ENCODE measurements at places on chromosomes 4 and X.

DNA sequence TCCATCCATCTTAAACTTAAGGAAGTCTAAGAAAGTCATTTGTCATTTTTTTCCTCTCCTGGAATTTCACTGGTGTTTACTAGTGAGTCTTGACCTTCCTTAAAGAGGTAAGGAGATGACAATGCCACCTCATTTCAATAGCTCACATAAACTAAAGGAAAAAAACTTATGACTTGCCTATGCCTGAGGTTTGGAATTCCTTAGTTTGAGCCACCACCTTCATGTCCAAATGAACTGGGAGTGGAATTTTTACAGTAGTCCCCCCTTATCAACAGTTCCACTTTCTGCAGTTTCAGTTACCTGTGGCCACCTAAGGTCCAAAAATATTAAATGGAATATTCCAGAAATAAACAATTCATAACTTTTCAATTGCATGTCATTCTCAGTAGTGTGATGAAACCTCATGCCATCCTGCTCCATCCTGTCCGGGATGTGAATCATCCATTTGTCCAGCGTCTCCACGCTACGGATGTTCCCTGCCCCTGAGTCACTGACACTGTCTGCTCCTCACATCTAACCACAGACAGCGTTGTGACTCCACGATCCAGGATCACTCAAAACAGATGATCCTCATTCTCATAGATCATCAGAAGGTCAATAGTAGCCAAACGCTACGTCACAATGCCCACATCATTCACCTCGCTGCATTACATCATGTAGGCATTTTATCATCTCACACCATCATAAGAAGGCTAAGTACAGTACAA lies 177.4 kb downstream of the SH3KBP1 start:
- no peak for DNase-seq

- no peak for DNase-seq
Measured at GRCh38 chrX:96386981-96387380, 297.7 kb upstream of the DIAPH2 start.

DNA sequence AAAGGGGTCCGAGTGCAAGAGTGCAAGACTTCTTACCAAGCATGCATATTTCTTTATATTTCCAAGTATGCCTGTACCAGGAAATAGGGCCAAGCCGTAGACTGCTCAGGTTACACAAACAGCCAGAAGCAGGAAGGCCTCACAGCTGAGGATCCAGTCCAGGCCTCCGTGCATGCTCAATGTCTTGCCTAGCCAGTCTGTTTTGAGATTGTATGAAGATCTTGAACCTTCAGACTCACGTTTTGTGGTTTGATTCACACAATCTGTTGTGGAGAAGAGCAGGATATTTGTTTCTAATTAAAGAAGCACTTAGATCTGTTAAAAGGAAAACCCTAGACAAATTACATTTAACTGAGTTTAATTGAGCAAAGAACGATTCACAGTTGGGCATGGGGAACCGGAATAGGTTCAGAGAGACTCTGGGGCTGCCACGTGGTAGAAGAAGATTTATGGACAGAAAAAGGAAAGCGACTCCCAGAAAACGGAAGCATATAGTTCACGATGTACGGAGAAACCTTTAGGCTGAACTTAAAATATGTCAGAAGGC lies 1.2 kb downstream of the MGST2 start:
- DNase-seq, result peak; percentile 46

DNA sequence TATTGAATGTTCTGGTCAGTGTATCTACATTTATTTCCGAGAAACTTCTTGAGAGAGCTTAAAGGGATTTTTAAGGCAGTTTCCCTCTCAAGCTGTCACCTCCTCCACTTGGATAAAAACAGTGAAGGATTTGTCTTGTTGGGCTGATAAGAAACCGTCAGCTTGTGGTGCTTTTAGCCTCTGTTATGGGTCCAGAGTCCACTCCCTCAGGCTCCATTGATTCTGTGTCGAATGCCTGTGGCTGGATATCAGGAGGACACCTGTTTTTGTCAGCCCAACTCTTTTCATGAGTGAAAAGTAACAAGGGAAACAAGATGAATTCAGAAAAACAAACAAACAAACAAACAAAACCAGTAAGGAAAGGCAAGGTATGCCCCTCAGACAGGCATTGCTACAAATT lies 12.4 kb downstream of the CLCN4 start:
- DNase-seq, result no peak

- no peak for DNase-seq
Measured at GRCh38 chr4:161186012-161186411, 977.8 kb downstream of the FSTL5 start.

DNA sequence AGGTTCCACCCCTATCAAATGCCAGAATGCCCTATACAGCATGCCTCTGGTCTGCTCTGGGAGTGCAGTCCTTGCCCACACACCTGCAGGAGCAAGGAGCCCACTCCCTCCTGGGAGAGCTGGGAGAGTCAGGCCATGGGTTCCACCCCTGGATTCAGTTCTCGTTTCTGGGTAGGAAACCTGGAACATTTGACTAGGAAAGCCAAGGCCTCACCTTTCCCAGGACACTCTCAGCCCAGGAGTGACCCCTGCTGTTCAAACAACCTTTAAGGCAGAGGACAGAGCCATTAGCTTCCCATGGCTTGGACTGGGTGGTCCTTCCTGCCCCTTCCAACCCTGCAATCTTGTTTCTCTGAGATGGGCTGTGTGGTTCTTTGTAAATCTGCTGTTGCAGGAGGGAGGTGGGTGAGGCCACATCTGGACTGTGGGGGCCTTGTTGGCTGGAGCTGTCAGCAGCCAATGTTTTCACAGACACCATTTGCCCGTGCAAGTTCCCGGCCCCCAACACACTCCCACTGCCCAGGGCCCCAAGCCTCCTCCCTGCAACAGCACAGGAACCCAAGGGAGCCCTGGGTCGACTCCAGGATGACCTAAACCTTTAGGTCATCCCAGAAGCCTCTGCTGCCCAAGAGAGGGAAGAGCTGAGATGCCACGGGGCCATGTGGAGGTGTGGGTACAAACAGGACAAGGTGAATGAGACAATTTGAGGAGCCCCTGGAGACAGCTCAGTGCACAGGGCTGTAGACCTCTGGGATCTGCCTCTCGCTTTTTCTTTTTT lies 104.4 kb downstream of the PJA1 start:
- no peak for DNase-seq

DNA sequence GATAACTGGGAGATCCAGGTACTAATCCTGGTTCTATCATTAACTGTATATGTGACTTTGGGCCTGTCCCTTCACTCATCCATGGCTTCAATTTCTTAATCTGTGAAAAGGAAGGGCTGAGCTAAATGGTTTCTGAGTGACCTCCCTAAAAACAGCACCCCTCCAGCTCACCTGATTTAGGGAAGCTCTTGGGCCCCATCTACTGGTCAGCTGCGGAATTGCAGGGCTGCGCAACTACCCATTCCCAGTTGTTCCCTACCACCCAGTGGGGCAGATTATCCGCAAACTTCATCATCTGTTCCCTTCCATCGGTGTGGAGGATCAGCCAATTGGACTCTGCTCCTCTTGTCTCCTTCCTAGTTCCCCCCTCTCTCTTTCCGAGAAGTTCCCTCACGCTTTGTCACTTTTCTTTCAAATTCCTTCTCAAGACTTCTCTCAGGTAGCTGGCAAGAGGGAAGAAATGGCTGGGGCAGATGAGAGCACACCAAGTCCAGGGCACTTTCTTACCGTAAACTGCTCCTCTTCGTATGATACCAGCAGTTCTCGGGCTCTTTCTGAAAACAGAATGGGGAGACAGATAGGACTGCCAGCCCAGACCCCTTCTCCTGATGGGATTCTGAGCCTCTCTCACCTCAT lies 5.8 kb downstream of the LAS1L start:
- peak; percentile 51 for DNase-seq

DNA sequence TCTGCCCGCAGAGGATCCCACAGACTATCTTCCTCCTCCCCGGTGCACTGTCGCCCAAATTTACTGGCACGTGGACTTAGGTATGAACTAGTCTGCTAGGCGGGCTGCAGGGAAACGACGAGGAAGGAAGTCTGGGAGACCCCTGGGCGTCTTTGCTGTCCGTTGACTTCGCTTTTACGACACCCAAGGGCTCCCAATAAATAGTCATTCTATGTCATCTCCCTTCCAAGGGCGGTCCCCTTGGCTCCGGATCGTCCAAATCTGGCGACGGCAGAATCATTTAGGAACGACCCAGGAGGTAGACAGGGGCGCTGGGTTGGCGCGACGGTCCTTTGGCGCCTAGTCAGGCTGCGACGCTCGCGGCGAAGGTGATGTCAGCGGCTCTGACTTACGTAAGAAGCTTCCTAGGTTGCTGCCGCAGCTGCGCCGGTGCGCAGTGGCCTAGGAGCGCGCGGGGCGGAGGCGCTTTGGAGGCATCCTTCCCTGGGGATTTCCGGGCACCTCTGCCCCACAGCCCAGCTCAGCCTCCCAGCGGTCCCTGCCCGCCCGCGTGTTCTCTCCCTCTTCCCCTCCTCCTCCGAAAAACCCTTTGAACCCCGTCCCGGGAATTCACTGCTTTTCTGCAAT lies 2.2 kb downstream of the NHS start:
- peak; percentile 12 for DNase-seq

DNA sequence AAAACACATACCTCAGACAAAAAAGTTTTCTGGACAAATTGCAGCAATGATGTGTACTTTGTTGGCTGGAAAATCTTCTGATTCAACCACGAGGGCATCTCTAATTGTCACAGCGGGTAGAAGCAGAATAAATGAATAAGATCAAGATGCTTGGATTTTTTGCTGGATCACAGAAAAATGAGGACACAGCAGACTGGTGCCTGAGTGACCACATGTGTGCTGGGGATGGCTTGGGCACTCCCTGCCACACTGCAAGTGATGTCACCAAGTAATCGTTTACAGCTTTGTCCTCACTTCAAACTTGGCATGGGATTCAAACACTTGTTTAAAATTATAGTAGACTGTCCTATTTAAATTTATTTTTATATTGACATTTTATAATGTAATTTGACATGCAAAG lies 557.0 kb downstream of the SPRY1 start:
- no peak for DNase-seq

- DNase-seq, result no peak
Measured at GRCh38 chr4:41631523-41631922, 93.6 kb downstream of the LIMCH1 start.

GRCh38 chrX:68659786-68660185 lies 12.3 kb downstream of the STARD8 start:
- no peak for DNase-seq

DNA sequence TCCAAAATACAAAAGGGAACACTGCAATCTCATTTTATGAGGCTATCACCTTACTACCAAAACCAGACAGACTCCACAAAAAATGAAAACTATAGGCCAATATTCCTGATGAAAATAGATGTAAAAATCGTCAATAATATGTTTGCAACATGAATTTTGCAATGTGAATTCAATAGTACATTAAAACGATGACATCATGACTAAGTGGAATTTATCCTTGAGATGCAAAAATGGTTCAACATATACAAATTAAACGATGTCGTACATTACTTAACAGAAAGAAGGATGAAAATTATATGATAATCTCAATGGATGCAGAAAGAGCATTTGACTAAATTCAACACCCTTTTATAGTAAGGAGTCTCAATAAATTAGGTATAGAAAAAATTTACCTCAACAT lies 123.0 kb downstream of the AREG start:
- no peak for DNase-seq
